Astrocyte (in vitro differentiated cells and primary cell): ENCODE measurements at places on chromosomes 12 and 14. TPM values are rescaled to one million over a fixed set of nuclear protein-coding genes. Genes with fewer than 3 reads are reported as not detected.

FAM186B gene
- total RNA-seq: 0.57 and 0.60 TPM in 2 replicates

SIRT4 gene
- total RNA-seq: 2.5 and 2.7 TPM in 2 replicates

C12orf50 gene
- not detected in 2 replicates for total RNA-seq

SLC25A47 gene
- not detected in 2 replicates for total RNA-seq

ZNF384 gene
- total RNA-seq: 48.9 and 50.6 TPM in 2 replicates

TBC1D30 gene
- 1.2 TPM in 2 replicates for total RNA-seq

KLRD1 gene
- 0.45 and 0.91 TPM in 2 replicates for total RNA-seq

GPN3 gene
- total RNA-seq: 17.7 and 19.5 TPM in 2 replicates

TTC5 gene
- 25.4 and 26.1 TPM in 2 replicates for total RNA-seq

DNA sequence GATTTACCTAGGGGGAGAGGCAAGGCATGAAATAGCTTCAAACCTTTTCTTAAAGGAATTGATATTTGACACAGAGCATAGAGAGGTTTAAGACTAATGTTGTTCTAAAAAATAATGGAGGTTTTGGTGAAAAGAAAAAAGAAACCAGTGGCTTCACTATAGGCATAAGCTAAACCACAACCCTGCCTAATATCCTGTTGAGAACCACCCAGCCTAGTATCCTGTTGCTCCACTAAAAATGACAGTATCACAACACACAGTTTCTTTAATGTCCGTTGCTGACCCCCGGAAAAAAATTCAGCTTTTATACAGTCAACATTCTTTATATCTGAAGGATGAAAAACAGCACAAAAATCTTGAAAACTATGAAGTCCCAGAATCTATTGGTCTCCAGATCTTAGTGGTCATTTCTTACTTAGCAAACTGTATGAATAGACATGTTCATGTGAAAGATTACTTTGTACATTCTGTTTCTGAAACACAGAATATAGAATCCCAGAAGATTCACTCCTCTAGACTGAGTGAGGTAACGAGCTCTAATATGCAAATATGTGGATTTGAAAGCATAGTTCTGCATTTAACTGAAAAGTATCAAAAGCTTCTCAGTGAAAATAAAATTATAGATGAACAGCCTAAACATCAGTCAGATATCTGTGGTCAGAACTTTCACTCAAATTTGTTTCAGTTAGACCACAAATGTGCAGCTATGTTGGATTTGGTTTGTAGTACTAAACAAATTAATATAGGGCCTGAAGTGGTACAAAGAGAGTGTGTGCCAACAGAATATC, 40.5 kb downstream of the GALC start:
- no peak for DNase-seq

DNA sequence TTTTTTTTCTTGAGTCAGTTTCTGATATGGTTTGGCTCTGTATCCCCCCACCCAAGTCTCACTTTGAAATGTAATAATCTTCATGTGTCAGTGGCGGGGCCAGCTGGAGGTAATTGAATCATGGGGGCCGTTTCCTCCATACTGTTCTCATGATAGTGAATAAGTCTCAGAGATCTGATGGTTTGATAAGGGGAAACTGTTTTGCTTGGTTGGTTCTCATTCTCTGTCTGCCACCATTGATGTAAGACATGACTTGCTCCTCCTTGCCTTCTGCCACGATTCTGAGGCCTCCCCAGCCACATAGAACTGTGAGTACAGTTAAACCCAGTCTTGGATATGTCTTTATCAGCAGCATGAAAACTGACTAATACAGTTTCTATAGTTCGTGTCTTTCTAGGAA, 42.9 kb downstream of the WNK1 start:
- DNase-seq: no peak

DNA sequence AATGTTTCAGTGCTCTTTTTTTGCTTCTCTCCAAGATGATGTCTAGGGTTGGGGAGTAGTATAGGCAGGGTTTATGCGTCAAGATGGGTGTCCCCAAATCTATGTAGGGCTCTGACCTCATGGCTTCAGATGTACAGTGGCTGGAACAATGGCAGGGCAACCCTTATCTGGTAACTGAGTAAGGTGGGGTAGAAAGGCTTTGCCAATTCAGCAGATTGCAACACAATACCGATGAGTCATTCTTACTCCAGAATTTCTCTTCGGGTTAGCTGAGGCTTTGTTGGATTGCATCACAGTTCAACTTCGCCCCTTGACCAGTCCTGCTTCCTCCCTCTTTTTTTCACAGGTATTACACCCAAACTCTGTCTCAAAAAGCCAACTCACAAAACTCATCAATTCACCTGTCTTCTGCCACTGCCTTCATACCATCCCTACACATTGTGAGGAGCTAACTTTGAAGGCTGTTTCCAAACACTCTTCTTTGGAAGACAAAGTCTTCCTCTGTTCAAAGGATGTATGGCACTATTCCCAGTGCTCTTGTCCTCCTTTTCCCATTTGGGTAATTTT, 190.2 kb upstream of the CNOT2 start:
- peak; percentile 75 for DNase-seq

DNA sequence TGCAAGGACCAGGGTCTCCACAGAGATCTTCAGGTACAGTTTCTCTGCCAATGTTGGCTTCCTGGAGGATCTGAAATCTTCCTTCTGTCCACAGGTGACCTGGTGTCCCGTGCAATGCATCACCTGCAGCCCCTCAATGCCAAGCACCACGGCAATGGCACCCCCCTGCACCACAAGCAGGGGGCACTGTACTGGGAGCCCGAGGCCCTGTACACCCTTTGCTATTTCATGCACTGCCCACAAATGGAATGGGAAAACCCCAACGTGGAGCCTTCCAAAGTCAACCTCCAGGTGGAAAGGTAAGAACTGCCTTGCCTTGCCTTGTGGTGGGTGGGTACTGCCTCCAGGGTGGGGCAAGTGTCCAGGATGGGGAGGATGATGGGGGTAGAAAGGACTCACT, 141.8 kb upstream of the PWP1 start:
- DNase-seq: no peak

DNA sequence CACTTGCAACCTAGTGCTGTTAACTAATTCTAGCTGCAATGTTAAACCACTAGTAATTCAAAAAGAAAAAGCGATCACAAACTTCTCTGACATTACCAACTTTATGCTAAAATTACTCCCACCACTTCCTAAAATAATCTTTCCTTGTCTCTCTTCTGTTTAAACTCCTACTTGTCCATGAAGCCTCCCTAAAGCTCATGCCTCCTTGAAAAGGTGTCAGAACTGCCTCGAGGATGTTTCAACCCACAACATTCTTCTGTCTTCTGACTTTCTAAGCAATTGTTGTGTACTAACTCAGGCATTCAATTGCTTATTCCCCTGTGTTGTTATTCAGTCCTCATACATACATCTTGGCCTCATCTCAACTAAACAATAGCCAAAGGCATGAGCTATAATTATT, 5.9 kb downstream of the GNPTAB start:
- no peak for DNase-seq

DNA sequence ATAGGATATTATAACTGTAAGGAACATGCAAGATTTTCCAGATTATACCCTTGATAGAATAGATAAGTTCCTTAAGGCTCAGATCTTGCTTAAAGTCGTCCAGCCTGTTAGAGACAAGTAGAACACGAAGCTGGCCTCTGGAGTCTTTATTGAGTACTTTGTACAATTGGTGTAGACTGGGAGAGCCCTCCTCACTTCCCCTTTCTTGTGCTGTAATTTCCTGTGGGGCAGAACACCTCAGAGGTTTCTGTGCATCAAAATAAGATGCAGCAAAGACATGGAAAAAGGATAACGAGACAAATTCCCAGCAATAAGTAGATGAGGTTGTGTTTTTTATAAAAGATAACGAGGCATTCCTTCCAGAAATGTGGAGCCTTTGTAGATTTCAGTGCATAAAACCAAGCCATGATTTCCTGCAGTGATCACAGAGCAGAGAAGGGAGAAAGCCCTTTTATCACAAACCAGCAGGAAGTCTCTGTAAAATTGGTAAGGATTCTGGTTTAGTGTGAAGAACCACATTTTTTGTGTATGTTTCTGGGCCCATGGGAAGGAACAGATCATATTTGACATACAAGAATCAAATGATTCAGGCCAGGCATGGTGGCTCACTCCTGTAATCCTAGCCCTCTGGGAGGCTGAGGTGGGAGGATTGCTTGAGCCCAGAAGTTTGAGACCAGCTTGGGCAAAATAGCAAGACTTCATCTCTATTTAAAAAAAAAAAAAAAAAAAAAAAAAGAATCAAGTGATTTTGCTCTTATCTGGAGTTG, 18.0 kb downstream of the GPRC5A start:
- DNase-seq: no peak

DNA sequence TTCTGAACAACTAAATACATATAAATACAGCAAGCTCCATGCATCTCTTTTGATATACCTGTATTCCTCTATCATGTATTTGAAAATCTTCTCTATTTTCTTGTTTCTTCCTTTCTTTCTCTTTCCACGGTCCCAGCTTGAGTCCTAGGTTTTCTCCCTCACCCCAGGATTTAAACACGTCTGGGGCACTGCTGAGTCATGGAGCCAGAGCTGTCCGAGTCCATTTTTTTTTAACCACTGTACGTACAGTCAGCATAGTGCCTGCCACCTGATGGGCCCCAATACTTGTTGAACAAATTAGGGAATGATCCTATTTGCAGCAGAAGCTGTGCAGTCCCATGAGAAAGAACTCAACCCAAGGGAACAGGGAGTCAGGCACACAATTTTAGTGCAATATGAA, 158.1 kb downstream of the ATP23 start:
- DNase-seq: no peak

DNA sequence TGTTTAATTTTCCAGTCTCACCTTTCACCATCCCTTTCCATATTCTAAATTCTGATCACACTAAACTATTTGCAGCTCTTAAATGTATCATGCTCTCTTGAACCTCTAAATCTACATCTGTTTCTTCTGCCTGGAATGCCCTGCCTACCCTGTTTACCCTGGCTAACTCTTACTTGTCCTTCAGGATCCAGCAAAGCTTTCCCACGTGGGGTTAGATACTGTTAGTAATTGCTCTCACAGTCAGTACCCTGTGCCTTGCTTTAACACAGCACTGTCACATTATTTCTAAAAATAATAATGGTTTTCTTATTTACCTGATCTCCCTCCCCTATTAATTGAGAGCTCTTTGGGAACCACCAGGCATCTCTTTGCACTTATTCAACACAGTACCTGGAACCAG, 333.0 kb downstream of the CEP128 start:
- DNase-seq: no peak

- no peak for DNase-seq
These were observed 1.6 kb downstream of the NAB2 start for GRCh38 chr12:57090490-57090889.

GRCh38 chr14:49880267-49881064, 12.4 kb upstream of the ARF6 start:
- DNase-seq: peak; percentile 22

- DNase-seq: peak; percentile 23
These were observed 1.1 kb upstream of the RPL41 start for GRCh38 chr12:56115329-56115728.

DNA sequence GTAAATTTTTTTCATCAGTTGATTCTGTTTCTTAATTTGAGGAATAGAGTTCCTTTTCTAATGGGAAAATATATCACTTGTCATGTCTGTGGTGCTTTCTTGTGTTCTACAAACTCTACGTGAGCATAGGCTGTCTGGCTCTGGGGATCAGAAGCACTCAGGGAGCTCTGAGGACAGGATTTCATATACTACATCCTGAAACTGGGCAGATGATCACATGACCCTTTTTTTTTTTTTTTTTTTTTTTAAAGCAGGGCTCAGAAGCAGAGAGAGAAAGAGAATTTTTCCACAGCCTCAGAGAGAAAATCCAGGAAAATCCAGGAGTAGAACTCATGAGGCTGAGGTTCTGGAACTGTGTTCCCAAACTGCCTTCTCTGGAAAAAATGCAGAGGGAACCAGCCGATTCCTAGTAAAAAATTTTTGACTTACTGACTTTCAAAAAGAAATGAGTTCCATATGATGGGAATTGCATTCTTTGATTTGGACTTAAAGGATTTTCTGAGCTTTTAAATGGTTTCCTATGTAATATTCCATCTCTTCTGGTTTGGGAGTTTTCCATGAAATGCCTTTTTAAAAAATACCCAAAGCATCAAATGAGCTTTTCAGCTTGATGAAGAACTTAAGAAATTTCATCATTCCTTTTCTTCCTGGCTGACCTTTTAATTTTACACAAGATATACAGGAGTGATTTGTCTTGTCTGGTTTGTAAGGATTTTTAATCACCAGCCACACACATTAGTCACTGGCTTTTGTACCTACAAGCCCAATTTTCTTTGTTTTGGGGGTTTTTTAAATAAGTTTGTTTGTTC, 183.1 kb upstream of the HIF1A start:
- DNase-seq: peak; percentile 89

- DNase-seq: no peak
These were observed 25.3 kb downstream of the NUAK1 start for GRCh38 chr12:106113446-106113823.

GRCh38 chr12:71935594-71935993, 3.1 kb upstream of the TPH2 start:
- DNase-seq: no peak

DNA sequence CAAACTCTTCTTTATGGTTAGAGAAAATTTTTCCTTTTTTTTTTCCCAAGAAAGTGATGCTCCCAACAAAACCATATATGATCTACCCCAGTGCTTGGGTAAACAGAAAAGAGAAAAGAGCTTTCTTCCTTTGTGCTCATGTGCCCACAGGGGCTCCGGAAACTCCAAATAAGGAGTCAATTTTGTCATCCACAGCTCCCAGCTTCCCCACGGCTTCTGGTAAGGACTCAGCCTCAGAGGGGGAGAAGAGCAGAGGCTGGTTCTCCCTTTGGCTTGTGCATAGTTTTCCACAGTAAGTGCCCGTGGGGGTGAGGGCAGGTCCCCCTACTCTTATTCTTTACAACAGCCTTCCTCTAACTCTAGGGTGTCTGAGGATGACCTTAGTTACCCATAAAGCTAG, 13.3 kb upstream of the RGS6 start:
- DNase-seq: no peak

DNA sequence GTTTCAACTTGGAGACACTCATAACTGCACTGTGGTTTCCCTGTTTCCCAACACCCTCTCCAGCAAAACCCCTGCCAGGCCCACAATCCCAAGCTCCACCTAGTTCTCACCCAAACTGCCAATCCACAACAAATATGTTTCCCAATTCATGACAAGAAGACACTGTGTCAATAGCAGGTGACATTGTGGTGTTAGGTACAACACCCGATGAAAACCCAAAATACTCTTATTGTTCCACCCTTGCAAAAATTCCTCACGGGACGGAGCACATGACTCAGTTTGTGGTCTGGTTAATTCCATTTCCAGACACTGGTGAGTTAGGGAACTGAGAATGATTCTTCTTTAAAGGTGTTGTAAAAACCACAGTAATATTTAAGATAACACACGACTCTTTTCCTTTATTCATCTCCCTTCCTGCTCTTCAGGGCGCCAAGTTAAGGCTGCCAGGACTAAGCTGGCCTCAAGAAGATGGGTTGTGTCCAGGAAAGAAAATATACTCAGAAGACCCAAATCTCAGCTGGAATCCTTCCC, 735.5 kb downstream of the MED13L start:
- DNase-seq: peak; percentile 74
